ENCODE measurements at places on chromosomes 2 and 18.

DNA sequence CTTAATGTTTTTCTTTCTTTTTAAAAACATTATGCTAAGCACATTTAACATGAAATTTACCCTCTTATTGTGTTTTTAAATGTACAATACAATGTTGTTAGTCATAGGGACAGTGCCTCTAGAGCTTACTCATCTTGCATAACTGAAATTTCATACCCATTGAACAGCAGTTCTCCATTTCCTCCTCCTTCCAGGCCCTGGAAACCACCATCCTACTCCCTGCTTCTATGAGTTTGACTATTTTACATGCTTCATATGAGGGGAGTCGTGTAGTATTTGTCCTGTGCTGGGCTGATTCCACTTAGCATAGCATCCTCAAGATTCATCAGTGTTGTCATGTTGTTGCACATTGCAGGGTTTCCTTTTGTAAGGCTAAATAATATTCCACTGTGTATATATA is 92.6 kb downstream of the SPATS2L start:
- DNase-seq, result no peak

GRCh38 chr2:231515603-231516002 is 14.6 kb downstream of the NMUR1 start:
- no peak for DNase-seq

DNA sequence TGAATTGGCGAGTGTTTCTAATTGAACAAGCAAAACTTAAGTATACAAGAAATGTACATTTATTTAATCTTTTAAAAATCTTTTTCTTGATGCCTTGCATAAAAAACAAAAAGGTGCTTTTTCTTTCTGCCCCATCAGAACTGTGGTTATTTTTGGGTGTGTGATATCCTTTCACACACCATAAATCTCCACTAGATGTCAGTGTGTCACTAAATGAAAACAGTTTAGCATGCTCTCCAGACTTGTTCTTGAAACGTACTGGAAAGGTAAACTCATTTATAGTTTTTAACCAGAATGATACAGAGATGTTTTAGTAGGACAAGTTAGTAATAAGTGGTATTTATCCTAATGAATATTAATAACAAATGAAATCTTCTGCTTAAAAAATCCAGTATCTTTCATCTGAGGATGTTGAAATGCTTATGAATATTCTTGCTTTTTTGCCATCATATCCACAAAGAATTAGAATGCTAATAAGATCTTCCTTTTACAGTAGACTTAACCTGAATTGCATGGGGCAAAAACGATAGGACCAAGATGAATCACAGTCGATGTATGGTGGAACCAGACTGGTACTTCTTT is 96.8 kb downstream of the UBE2E3 start:
- no peak for DNase-seq

GRCh38 chr2:67522148-67522547 is 125.0 kb downstream of the ETAA1 start:
- no peak for DNase-seq

- DNase-seq, result no peak
Observed at GRCh38 chr2:204472375-204472774, 72.9 kb upstream of the PARD3B start.

DNA sequence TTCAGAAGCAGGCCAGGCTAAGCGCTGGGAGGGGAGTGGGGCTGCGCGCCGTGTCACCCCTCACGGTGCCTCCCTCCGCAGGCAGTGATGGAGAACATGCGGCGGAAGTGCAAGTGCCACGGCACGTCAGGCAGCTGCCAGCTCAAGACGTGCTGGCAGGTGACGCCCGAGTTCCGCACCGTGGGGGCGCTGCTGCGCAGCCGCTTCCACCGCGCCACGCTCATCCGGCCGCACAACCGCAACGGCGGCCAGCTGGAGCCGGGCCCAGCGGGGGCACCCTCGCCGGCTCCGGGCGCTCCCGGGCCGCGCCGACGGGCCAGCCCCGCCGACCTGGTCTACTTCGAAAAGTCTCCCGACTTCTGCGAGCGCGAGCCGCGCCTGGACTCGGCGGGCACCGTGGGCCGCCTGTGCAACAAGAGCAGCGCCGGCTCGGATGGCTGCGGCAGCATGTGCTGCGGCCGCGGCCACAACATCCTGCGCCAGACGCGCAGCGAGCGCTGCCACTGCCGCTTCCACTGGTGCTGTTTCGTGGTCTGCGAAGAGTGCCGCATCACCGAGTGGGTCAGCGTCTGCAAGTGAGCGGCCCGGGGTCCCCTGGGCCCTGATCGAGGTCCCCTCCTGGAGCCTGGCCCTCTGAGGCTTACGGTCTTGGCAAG is 12.2 kb downstream of the WNT10A start:
- DNase-seq, result no peak

DNA sequence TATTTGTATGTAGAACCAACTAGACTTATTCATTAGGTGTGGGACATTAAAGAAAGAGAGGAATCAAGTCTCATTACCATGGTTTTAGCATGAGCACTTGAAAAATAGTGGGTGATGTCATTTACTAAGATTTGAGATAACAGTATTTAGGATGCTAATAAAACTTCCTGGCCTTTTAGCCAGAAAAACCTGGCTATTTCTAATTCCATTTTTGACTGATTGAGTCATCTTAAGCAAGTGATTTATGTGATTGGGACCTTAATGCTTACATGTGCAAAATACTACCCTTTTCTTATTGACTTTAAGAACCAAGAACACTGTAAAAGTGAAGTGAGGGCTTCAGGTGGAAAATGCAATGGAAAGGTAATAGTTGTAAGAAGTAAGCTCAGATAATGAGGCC is 196.8 kb upstream of the SESTD1 start:
- DNase-seq, result no peak

DNA sequence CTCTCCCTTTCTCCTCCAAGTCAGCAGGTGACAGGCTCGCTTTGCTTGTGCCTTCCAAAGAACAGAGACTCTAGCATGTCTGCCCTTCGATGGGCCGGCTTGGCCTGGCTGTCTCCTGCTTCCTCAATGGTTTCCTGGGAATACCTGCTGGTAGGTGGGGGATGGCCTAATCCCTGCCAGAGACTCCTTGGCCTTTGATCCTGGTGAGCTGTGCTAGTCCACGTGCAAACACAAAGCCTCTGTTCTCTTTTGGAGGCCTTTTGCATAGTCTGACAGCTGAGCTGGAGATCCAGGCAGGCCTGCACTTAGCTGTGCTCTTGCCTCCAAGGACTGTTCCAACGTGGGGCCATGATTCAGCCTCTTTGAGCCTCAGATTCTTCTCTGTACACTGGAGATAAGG is 67.6 kb downstream of the ARL4C start:
- DNase-seq, result no peak

- DNase-seq, result no peak
Observed at GRCh38 chr18:63346031-63346430, 21.0 kb downstream of the KDSR start.

- DNase-seq, result no peak
Observed at GRCh38 chr2:68059784-68060525, 2.8 kb downstream of the C1D start.

- DNase-seq, result no peak
Observed at GRCh38 chr2:212732860-212733259, 194.3 kb upstream of the ERBB4 start.

GRCh38 chr2:96386470-96386869 is 50.9 kb downstream of the NCAPH start:
- no peak for DNase-seq

- DNase-seq, result no peak
Observed at GRCh38 chr18:57961411-57961810, 82.6 kb upstream of the NEDD4L start.

- DNase-seq, result no peak
Observed at GRCh38 chr2:240792629-240793312, 27.2 kb downstream of the KIF1A start.

DNA sequence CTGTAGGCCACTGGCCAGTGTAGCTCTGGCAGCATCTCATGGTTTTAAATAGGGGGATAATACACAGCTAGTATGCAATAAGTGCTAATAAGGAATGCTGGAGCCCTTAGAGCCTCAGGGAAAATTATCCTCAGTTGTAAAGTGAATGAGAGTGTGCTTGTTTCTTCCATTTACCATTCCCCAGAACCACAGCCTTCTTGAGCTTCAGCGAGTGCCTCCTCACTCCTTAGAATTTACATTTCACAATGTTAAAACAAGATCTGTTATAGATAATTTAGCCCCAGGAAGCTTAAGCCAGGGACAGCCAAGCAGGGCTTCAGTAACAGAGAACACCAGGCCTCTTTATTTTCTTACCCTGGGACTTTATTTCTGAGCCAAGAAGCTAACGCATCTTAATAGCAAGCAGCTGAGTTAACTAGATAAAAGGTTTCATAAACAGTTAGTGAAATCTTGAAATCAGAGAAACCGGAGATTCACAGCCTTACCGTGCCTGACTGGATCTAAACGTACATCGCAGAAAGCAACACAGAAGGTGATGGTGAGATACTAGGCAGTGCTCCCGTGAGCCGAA is 535.2 kb downstream of the TDRD15 start:
- DNase-seq, result no peak

- no peak for DNase-seq
Observed at GRCh38 chr2:8606649-8607550, 75.0 kb upstream of the ID2 start.

DNA sequence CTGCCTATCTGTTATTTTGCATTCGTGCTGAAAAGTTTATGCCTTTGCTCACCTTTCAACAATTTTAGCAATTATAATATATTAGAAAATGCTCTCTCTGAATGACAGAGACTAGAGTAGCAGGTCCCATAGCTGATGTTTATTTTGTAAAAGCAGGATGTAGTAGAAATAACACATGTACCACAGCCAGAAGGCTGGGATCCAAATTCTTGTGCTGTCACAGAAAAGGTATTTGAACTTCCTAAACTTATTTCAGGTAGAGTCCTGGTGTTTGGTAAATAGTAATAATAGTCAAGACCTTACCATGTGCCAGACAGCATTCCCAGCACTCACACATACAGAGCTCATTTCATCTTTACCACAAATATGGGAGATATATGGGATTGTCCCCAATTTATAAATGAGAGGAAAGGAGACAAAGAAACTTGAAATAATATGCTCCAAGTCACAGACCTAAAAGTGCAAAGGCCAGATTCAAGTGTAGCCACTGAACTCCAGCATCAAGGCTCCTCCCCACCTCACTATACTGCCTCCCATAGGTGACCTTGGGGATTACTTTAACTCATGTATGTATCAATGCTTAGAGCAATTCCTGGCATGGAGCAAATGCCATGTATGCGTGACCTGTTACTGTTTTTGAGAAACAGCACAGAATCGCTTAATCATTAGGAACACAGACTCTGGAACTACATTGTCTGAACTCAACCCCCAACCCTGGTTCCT is 284.7 kb upstream of the RAB12 start:
- no peak for DNase-seq

- DNase-seq, result no peak
Observed at GRCh38 chr2:235779444-235779896, 285.6 kb downstream of the AGAP1 start.

- no peak for DNase-seq
Observed at GRCh38 chr2:189232759-189233406, 53.3 kb upstream of the COL5A2 start.

DNA sequence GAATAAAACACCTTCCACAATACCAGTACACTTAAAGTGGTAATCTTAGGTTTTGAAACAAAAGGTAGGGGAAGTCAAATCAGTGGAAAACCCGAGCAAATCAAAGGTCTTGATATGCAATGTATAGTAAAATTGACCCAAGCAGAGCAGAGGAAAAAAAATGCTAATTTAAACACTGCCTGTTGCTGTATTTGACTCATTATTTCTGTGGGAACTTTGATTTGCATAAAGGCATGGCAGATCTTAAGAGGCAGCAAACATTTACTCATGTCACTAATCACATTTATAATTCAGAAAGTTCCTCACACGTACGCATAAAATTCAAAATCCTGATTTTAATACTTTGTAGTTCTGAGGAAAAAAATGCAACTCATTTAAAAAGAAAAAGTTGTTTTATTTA is 64.4 kb downstream of the IKZF2 start:
- no peak for DNase-seq

Measured in esophagus squamous epithelium (tissue), 5 donors.